ENCODE measurements at places on chromosomes 16 and 17.
A peak's percentile ranks its signal among the peaks of the same experiment; 100 is the strongest.

DNA sequence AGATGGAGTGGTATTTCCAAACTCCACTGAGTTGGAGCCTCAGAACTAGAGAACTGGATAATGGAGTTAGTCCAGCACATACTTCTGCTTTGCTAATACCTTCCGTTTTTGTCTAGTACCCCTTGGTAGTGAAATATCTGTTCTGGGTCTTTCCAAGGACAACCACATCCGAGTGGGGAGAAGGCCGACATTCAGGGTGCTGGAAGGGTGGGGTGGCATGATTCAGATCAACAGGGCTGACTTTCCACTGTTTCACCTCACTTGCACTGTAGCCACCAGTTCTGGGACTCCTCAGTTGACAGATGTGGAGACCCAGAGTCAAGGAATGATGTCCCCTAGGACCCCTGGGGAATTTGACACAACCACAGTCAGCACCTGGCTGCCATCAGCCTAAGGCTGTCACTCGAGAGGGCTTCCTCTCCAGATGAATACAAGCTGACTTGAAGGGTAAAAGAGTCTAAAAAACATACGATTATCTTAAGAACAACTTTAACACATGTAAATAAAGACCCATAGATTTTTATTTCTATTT lies 84.8 kb upstream of the HNF1B start:
- no peak for DNase-seq

DNA sequence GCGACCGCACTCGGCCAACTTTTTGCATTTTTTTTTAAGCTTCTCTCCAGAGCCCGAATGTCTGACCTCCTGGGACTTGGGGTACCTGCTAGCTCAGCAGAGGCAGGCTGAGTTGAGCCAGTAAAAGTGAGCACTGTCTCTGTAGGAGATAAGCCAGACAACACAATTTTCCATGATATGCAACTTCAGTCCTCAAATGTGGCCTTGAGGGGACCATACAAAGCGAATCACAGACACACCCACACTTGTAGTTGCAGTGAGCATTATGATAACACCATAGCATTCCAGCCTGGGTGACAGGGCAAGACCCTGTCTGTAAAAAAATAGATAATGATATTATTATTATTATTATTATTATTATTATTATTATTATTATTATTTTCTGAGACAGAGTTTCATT lies 2.6 kb downstream of the DPEP2 start:
- no peak for DNase-seq

DNA sequence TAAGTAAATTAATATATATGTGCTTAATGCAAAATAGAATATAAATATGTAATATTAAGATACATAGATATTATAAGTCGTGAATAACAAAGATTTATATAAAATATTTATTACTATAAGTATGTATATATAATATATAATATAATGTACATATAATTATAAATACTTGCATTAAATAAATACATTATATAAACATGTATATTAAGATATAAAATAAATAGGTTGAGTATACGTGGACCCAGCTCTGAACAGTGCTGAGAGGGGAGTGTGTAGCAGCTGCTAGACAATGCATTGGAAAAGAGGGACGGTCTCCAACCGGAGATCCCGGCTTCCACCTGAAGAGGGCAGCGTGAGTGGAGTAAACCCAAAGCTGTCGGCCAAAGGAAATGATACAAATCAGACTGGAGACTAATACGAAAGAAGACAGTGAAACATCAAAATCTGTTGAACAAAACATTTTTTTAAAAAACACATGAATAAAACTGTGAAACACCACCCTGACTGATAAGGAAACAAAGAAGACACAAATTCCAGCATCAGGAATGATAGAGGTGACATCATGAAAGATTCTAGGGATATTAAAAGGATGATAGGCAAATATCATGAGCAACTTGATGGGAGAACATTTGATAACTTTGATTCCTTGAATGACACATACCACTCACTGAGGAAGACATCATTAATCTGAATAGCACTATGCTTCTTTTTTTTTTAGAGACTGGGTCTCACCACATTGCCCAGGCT lies 125.4 kb upstream of the CHMP6 start:
- peak; percentile 55 for DNase-seq

GRCh38 chr17:30477774-30478115 lies 537 bp downstream of the GOSR1 start:
- DNase-seq: no peak

DNA sequence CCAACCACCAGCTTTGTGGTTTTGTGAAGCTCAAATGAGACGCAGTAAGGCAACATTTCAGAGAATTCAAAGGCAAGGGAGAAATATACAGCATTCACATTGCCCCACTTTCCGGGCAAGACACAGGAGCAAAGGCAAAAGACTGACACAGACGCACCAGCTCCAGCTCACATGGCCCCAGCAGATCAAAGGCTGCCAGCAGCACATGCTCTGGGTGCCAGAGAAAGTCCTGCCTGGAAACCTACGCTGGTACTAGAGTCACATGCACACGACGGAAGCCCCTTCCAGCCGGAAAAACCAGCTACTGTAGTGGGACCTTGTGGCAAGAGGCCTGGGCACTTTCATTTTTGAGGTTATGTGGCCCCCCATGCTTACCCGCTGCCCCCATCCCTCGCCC lies 50.1 kb downstream of the GTF3C1 start:
- no peak for DNase-seq

DNA sequence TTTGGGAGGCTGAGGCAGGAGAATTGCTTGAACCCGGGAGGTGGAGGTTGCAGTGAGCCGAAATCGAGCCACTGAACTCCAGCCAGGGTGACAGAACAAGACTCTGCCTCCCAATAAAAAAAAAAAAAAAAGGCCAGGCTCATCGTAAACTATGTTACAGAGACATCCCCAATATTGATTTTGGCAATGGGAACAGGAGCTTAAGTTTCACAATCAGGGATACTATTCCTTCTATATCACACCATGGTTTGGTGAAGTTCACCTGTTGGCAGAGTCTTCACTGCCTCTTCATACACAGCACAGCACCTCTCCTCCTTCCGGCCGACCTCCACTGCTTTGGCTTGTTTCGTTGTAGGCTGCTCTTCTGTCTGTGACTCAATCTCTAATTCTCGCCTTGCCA lies 21.2 kb downstream of the UTP6 start:
- DNase-seq: no peak
